ENCODE measurements at places on chromosomes 5 and 9.

- DNase-seq, result no peak
Measured at GRCh38 chr9:38697776-38698300, 22.1 kb downstream of the FAM240B start.

- peak; percentile 29 for DNase-seq
Measured at GRCh38 chr5:32504989-32505596, 60.6 kb upstream of the ZFR start.

GRCh38 chr9:130931508-130932254 lies 7.4 kb downstream of the FIBCD1 start:
- DNase-seq, result peak; percentile 37

DNA sequence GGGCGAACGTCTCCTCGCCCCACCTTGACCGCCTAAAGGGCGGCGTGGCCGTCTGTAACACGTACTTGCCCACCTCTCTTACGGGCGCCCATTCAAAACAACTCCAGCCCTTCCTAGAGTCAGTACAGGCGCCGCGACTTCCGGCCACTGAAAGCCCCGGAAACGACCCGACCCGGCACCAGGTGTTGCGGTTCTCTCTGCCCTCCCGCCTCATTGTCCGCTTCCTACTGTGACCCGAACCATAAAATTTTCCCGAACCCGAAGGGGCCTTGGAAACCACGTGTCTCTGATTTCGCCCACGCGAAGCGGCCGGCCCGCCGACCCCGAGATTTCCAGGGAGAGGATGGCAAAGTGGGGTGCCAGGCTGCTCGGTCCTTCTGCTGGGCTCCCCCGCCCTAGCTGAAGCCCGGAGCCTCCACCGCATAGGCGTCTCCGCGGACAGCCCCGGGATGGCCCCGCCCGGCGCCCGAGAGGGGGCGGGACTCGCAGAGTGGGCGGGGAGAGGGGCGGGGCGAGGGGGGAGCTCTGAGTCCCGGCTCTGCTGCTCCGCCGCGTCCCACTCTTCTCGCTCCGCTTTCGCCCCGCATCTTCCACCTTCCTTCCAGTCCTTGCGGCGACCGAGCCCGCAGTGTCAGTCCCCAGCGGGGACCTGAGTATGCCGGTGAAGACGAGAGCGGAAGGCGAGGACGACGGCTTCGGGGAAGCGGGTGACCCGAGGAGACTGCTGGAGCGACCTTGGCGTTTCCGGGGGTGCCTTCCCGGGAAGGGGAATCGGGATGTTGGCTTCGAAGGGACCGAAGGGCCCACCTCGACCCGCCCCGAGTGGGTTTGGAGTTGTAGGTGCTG lies 684 bp upstream of the PTGES2 start:
- DNase-seq, result peak; percentile 81

GRCh38 chr5:34717426-34718327 lies 61.5 kb downstream of the RAI14 start:
- no peak for DNase-seq

GRCh38 chr9:126412905-126413304 lies 86.3 kb downstream of the MVB12B start:
- DNase-seq, result no peak

DNA sequence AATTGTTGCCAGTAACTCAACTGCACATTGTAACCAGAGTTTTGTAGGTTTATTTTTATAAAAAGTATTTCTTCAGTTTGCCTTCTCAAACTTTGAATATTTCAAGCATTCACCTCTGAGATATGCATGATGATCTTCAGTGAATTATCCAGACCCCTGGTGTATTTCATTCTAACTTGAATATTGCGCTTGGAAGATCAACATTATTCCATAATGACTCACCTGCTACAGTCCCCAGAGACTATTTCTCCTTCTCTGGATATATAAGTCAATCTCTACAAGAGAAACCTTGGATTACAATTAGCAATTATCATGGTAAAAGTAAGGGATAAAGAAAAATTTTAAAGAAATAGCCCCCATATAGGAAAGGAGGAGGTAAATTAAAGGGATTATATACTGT lies 1041.0 kb downstream of the TLE1 start:
- DNase-seq, result no peak

DNA sequence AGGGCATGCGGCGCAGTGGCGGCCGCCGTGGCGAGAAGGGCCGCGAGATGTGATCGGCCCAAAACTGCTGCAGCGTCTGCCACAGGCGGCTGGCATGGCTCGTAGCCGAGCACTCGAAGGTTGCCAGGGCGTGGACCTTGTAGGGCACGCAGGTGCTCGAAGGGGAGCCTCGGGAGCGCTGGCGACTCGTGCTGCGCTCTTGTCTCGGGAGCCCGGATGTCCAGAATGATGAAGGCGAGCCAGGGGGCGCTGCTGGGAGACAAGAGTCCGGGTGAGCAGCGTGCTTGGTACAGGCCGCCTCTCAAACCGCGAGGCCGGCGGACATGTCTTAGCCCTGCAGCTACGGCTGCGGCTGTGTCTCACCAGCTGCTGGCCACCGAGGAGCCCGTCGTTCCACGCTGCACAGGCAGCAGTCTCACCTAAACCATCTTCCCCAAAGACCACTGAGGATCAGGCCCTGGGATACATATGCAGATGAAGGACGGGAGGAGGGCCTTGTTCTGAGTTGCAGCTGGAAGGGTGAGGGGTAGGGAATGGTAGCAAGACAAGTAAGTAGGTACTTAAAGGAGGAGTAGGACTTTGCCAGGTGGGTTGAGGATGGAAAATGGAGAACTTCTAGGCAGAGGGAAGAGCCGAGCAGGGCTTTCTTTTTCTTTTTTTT lies 1.7 kb downstream of the CBY3 start:
- DNase-seq, result peak; percentile 23

- no peak for DNase-seq
Measured at GRCh38 chr9:103867886-103868285, 226.2 kb upstream of the SMC2 start.

GRCh38 chr5:173341961-173342430 lies 13.8 kb upstream of the STC2 start:
- DNase-seq, result peak; percentile 84

DNA sequence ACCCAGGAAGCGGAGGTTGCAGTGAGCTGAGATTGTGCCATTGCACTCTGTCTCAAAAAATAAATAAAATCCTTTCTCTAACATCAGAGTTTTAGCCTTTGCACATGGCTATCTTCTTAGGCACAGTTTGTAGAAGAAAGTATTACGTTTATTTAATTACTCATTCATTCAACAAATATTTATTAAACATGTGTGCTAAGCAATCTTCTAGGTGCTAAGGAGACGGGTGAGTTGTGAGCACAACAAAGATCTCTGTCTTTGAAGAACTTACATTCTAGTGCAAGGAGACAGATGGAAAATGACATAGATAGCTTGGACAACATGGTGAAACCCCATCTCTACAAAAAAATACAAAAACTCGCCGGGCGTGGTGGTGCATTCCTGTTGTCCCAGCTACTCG lies 122.3 kb upstream of the MYO10 start:
- no peak for DNase-seq

GRCh38 chr5:169988947-169989346 lies 8.7 kb upstream of the INSYN2B start:
- DNase-seq, result no peak

- no peak for DNase-seq
Measured at GRCh38 chr5:157444224-157444623, 15.8 kb upstream of the NIPAL4 start.

DNA sequence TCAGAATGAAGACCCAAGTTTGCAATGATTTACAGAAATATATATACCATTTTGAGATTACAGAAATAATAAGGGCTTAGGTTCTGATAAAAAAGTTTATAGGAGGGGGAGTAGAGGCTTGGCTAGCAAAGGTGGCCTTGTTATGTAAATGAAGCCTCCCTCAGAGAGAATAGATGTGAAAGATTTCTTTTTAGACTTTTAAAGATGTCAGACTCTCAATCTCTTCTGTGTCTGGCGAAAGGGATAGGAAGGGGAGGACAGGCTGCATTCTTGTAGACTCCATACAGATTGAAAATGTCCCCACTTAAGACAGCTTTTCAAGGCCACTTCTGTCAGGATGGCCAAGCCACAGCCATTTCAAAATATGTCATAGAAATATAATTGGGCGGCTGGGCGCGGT lies 63.1 kb upstream of the CLINT1 start:
- no peak for DNase-seq

- no peak for DNase-seq
Measured at GRCh38 chr5:125179612-125180011, 433.2 kb upstream of the ZNF608 start.

GRCh38 chr9:72791436-72791835 lies 161.4 kb downstream of the ALDH1A1 start:
- no peak for DNase-seq

DNA sequence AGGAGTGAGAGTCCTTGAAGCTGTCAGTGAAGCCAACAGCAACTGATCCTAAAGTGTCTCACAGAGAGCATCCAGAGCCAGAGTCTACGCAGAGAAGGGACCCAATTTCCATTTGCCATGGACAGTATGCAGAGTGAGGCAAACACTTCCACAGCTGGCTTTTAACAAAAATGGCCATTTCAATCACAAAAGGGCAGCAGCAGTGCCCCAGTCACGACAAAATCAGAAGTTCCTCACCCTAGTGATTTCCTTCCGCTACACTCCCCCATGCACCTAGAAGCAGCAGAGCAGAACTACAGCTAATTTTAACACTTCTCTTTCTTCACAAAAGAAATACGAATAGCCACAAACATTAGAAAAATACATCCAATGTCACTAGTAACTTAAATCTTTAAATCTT lies 27.9 kb downstream of the FBXW11 start:
- DNase-seq, result no peak

- no peak for DNase-seq
Measured at GRCh38 chr9:85872463-85872862, 68.5 kb upstream of the NAA35 start.

GRCh38 chr9:135701959-135702721 lies at the start of gene KCNT1:
Gene KCNT1, plus strand, starts transcription at chr9:135702185. Its CDS starts 74 bp downstream, at chr9:135702259.
- DNase-seq, result no peak

DNA sequence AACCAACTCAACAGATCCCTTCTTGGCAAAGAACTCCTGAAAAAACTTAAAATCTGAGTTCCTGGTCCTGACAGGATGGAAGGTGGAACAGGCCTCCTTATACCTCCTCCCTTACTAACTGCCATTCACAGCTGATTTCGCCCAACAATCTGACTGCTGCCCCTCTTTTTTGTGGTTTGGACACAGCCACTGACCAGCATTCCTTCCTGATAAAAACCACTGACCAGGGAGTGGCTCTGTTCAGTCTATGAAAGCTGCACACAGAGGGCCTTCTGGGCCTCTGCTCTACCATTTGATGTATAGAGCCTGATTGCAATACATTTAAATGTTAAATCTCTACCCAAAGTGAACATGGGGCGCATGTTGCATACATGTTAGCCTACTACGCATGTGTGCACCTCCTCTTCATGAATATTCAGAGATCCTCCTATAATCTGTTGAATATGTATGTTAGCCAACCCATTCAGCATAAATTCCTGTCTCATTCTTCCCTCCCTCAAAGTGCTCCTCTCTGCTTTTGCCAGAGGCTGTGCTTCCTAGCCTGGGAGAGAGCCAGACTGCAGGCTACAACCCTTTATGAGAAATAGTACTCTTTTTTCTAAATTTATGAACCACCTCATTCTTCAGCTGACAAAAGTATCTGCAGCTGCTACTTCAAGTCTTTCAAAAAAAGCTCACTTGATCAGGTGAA lies 93.7 kb upstream of the MRPS30 start:
- no peak for DNase-seq

GRCh38 chr5:122756264-122756911 lies 18.5 kb upstream of the SNX2 start:
- peak; percentile 94 for DNase-seq

- DNase-seq, result no peak
Measured at GRCh38 chr5:13945271-13945670, 783 bp upstream of the DNAH5 start.

DNA sequence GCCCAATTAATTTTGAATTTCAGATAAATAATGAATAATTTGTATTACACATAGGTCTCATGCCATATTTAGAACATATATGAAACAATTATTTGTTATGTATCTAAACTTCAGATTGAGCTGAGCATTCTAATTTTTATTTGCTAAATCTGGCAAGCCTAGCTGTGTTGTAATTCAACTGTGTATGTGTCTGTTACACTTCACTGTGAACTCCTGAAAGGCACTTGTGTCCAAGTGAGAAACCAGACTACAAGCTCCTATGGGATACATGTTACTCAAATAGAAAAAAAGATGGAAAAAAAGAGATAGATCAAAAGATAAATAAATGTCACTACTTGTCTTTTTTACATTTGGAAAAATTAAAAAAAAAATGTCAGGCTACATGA lies 56.5 kb upstream of the ANKRD55 start:
- no peak for DNase-seq

DNA sequence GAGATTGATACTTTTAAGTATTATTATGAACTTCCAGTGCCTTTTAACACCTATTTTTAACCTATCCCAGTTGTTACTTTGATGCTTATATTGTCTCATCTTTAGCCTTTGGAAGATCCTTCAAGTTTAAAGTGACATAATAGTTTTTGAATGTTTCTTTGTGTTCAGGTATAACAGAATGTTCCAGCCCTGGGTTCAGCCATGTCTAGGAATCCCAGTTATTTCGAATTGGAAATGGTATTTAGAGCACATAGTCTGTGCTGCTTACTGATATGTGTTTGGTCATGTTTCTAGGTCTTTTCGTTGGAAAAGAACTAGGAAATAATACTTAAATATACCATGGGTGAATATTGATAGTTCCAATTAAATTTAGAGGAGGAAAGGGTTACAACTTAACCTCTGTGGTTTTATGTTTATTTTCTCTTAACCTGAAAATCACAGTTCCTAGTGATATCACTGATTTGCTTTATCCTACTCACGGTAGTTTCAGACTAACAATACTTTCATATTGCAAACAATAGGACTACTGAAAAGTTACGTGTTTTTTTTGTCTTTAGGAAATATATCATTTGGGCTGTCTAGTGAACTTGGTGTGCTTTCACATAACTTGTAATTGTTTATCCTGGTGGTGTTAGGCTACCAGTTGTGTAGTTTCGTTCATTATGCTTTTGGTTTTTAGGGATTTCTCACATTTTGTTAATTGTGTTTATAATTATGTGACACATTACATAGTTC lies 37.8 kb downstream of the UHRF2 start:
- DNase-seq, result no peak

DNA sequence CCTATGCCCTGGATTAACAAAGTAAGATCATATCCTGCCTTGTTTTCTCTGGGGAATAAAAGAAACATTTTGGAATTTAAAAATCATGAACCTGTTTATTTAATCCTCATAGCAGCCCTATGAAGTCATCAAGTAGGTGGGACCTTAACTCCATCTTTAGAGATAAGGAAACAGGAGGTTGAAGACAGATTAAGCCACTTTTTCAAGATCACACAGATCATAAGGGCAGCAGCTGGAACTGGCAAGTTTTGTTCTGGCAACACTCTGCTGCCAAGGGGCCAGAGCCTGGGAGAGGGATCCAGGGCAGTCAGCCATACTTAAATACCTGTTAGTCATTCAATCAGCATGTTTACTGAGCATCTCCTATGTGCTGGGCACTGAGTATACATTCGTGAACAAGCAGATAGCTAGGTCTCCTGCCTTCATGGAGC lies 63.7 kb downstream of the SLC1A1 start:
- DNase-seq, result no peak
